CD4-positive, alpha-beta T cell treated with Interleukin-4 for 4 hours (primary cell): ENCODE measurements at places on chromosomes 6 and 20.
A peak's percentile ranks its signal among the peaks of the same experiment; 100 is the strongest.

GRCh38 chr6:167760979-167761793 is 65.5 kb upstream of the AFDN start:
- no peak for DNase-seq

GRCh38 chr20:37257988-37258387 is 3.6 kb downstream of the GHRH start:
- DNase-seq = no peak

- DNase-seq = no peak
These were observed 8.6 kb downstream of the ZNF292 start for GRCh38 chr6:87164004-87164403.

GRCh38 chr20:54094268-54094580 is 23.8 kb upstream of the BCAS1 start:
- DNase-seq = no peak

GRCh38 chr6:117194978-117195377 is 70.4 kb upstream of the VGLL2 start:
- no peak for DNase-seq

- no peak for DNase-seq
These were observed 30.0 kb upstream of the TPD52L1 start for GRCh38 chr6:125123468-125124048.

DNA sequence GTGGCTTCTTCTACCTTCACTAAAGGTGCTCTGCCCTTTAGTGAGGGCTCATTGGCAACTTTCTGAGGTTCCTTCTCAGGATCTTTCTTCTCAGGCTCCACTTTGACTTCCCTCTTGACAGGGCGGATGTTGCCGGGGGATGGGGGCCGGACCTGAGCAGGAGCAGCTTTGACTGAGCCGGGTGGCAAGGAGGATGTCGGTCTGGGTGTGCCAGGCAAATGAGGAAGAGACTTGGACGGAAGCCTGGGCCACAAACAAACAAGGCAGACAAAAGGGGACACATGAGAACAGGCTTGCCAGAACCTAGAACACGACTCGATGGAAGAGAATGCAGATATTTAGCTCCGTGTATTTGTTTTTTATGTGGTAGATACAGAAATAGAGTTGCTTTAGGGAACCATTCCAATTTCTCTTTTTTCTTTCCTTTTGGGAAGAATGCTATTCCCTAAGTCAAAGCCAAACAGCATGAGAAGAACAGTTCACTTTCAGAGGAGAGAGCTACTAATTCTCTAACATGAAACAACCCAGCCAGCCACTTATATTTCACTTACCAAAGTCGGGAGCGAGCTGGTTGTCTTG is 76.2 kb upstream of the BCLAF1 start:
- DNase-seq = peak; percentile 22

DNA sequence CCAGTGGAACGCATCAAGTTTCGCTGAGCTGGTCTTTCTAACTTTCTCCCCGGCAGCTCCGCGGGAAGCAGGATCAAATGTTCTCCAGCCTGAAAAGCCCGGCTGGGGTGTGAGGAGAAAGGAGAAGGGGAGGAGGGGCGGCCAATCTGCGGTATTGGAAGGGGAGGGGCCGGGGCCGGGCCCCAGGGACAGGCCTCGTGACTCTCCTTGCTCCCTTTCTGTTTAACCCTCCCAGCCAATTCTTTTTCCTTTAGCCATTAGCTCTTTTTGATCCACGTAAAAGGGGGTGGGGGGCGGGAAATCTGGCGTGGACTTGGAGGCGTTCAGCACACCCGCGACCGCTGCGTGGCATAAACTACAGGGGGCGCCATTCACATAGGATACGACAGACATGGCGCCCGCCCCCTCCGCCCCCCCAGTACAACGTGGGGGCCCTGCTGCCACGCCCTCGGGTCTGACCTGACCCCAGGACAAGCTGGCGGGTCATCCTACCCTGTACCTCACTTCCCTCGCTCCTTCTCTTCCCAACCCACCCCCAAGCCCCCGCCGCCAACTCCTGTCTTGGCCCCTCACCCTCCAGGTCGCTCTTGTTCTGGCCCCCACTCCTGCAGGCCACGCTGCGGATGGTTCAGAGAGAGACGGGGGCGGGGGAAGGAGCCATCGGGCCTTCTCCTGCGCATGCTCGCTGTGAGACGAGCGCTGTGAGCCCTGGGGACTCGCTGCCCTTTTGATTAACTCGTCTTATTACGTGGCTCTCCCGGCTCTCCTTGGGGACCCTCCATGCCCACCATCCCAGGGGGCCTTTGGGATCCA is 7.8 kb upstream of the MDGA1 start:
- peak; percentile 74 for DNase-seq

- DNase-seq = no peak
These were observed 174.4 kb downstream of the OGFRL1 start for GRCh38 chr6:71463061-71463460.

DNA sequence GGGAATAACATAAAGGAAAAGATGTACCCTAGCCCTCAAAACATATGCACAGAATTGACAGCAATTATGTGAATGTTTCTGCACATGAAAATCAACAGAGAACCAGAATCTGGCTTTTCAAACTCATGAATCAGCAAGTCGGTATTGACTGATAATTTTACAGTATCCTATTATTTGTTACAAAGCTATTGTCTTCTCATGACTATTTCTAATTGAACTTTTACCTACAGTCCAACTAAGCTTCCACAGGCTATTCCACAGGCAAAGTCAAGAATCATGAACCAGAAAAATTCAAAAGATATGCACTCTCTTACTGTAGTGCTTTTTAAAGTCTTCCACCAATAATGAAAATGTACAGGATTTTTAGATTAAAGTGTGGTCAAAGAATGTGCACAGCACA is 49.1 kb upstream of the DST start:
- no peak for DNase-seq

DNA sequence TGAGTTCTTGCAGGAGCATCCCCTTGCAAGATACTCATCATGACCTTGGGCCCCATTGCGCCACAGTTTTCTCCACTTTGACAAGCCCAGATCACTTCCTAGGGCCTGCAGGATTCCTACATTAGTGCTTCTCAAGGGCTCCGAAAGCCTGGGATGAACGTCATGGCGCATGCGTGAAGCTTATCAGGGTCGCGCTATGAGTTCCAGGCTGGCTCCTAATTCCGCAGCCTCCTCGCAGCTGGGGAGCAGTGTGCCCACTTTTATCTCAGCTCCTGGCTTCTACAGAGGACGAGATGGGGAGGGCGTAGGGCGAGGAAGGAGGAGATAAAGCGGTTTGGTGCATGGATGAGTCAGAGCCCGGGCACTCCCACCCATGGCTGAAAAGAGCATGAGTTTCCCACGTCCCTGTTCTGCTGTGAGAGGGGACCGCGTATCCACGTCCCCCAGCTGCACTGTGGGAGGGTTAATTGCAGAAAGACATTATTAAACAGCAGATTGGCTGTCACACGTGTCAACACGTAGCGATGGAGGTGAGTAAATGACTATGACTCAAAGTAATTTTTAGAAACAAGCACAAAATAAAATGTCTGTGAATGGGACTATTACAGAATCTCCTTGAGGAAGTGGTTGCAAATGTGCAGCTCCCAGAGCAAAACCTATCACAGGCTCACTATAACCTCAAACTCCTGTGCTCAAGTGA is 72.9 kb upstream of the DSP start:
- DNase-seq = no peak

DNA sequence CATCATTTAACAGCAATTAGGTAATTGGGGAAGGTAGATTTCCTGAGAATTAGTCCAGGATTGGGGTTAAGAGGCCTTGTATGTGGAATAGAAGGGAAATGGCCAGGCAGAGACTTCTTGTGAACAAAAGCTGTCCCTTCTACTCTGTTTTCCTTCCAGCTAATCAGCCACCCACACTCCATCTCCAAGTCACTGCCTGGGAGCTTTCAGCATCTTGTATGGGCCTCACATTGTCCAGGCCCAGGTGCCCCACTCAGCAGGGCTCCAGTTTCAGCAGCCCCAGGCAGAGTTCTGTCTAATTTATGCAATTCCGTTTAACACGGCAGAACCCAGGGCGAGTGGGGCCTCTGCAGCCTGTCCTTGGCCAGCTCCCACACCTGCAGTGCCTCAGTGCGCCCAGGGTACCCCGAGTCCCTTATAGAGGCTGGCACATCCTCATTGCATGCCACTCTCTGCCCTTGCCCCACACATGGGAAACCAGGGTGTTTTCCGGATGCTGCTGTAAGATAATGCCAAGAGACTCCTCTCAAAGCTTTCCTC is 113.0 kb downstream of the EDN3 start:
- no peak for DNase-seq

GRCh38 chr20:33812908-33813462 is 1.8 kb downstream of the CHMP4B start:
- no peak for DNase-seq

GRCh38 chr6:164258421-164258820 is 843.9 kb downstream of the QKI start:
- DNase-seq = no peak

GRCh38 chr20:64219202-64219601 is 36.3 kb upstream of the PCMTD2 start:
- DNase-seq = peak; percentile 4

DNA sequence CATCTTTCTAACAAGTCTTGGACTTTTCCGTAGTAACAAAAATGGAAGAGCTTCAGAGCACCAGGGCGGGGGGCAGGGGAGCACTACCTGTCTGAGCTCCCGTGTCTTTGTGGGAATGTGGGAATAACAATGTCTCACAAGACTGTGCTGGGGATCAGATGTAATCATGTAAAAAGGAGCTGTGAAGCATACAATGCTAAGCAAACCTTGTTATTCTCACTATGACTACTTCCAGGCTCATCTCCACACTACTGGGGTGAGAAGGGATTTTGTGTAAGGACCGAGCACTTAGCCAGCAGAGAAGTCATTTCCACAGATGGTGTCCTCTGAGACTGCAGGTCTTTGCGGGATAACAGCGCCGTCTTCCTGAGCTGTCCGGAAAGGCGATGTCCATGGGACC is 27.1 kb downstream of the PRR18 start:
- no peak for DNase-seq

GRCh38 chr6:118565311-118565960 is 17.3 kb downstream of the PLN start:
- peak; percentile 67 for DNase-seq

- no peak for DNase-seq
These were observed 29.0 kb downstream of the SLC12A5 start for GRCh38 chr20:46057856-46058598.

DNA sequence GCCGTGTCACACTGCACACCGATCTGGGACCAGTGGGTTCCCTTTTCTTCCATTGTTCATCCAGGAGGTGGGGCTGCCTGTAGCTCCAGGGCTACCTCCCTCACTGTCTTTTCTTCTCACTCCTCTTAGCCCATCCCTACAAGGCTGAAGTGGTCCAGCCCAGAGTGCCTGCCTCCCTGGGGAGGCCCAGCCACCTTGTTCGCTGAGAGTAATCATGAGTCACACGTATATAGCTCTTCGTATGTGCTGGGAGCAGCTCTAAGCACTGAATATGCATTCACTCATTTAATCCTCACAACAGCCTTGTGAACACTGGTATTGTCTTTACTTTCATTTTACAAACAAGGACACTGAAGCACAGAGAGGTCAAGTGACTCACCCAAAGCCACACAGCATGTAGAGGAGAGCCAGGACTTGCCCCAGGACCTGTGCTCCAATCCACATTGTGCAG is 14.7 kb upstream of the CCDC167 start:
- peak; percentile 87 for DNase-seq

GRCh38 chr20:41560970-41561369 is 57.2 kb downstream of the CHD6 start:
- DNase-seq = no peak

DNA sequence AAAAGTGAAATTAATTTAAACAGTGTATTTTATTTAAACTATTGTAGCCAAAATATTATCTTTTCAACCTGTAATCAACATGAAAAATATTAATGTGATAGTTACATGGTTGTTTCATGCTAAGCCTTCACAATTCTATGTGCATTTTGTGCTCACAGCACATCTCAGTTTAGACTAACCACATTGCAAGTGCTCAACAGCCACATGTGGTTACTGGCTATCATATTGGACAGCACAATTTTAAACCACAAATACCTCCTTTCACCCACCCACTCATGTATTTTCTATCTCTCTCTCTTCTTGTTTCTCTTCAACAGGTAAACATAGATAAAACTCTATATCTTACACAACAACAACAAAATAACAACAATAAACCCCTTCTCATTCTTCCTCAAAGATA is 12.5 kb upstream of the HS3ST5 start:
- no peak for DNase-seq

GRCh38 chr6:14478381-14479225 is 361.0 kb downstream of the CD83 start:
- DNase-seq = no peak

DNA sequence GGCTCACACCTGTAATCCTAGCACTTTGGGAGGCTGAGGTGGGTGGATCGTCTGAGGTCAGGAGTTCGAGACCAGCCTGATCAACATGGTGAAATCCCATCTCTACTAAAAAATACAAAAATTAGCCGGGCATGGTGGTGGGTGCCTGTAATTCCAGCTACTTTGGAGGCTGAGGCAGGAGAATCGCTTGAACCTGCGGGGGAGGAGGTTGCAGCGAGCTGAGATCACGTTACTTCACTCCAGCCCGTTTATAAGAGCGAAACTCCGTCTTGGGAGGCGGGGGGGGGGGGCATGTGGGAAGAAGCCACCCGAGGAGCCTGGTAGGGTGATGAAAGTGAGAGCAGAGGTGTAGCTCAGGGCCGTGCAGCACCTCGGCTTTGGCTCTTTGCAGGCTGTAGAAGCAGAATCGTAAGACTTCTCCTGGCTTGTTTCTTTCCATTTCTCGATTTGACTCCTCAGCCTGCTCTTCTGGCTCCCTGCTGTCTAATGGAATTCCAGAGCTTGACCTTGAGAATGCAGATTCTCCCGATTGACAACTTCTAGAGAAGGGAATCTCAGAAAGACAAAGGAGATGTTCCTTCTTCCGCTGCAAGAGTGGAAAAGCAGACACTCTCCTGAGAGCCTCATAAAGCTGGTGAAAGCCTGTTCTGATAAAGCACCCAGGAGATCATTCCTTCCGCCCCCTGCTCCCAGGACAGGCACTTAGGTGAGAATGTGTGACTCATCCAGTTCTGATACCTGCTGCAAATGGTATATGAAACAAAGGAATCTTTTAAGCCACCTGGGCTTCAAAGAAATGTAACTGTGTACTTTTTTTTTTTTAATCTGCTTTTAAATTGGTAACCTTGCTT is 26.0 kb upstream of the PPP1R16B start:
- no peak for DNase-seq

DNA sequence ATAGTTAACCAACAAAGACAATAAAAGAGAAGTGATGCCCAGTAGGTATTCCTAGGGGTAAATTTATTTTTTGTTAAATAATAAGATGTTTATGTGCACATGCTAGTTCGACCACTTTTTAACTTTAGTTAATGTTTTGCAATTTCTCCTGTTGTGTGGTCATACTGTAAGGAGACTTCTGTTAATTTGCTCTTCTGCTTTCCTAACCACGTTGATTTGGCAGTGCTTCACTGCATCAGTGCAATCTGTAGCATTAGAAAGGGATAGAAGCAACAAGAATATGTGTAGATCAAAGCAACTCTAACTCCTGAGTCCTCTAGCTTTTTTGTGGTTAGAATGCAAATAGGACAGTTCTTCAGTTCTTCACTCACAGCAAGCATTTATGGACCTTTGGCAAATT is 13.9 kb downstream of the MYB start:
- no peak for DNase-seq

- DNase-seq = no peak
These were observed 41.5 kb downstream of the SNRPB start for GRCh38 chr20:2429051-2429450.

- no peak for DNase-seq
These were observed 80.3 kb downstream of the ASXL1 start for GRCh38 chr20:32438331-32438858.

- peak; percentile 34 for DNase-seq
These were observed 9.3 kb upstream of the KCNK15 start for GRCh38 chr20:44736170-44737021.
